ENCODE measurements at places on chromosomes 16 and 17. TPM values are rescaled to one million over a fixed set of nuclear protein-coding genes. Genes with fewer than 3 reads are reported as not detected.

DNA sequence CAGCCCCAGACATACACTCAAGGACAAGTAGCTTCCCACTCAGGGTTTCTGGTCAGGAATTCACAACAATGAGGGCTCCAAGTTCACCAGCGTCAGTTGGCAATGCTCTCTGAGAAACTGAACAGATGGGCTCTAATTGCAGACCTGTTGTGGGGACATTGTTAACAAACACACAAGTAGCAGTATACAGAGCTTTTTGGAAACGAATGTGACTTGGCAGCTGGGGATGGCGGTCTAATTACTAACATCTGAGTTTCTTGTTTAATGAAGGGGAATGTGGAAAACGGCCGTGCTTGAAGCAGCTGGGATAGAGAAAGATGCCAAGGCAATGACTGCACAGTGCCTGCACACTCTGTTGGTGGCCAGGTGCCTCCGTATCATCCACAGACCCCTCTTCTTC, 316.1 kb upstream of the IRX3 start:
- DNase-seq: no peak
- H3K36me3 ChIP-seq: no peaks in the 10 kb centered on the region

ABCC12 gene
- polyA plus RNA-seq: 0.05 TPM

CUEDC1 gene
- 25.4 TPM for polyA plus RNA-seq

TMEM94 gene
- polyA plus RNA-seq: 54.6 TPM

GRCh38 chr17:81460856-81461460, 51.6 kb downstream of the ACTG1 start:
- DNase-seq: no peak
- no peaks in the 10 kb centered on the region for H3K27me3 ChIP-seq
- H3K4me3 ChIP-seq: no peak overlapping the region
- no peaks in the 10 kb centered on the region for H3K36me3 ChIP-seq
- no peak overlapping the region for H3K27ac ChIP-seq
- H3K4me1 ChIP-seq: no peaks in the 10 kb centered on the region

DNA sequence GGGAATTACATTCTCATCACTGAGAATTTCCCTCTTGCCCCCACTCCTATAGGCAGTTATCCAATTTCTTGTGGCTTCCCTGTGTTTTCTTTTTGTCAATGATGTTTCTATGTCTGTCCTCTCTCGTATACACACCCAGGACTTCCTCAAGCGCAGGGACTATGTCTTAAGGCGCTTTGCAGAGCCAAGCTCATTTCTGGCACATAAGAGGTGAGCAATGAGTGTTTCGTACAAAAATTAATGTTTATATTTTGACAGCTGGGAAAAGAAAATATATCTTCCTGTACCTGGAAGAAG, 947 bp downstream of the DDX42 start:
- H3K36me3 ChIP-seq: no peaks in the 10 kb centered on the region
- no peaks in the 10 kb centered on the region for H3K27me3 ChIP-seq
- no peak overlapping the region for H3K27ac ChIP-seq
- no peak for DNase-seq

DNA sequence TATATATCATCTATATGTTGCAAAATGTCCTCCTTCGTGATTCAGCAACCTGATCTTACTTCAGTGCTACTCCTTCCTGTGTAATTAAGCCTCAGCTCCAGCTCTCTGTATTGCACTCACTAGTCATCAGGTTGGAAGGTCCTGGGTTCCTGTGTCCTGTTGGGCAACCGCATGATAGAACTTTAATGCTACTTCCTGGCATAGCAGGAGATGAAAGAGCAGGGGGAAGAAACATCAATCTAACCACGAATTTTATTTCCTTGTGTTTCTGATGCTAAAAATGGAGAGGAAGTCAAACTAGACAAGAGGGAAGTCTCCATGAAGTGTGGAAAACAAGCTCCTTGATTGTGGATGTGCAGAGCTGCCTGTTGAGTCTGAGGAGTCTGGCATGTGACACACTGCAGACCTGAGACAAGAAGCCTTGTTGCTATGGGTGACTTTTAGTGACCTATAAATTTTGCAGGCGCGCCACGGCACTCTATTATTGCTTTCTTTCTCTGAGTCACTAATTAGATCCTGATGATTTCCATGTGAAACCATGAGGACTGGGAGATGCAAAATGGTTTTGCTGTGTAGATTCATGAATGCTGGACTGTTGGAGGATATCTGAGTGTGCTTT, 25.6 kb downstream of the IGSF6 start:
- H3K36me3 ChIP-seq: no peaks in the 10 kb centered on the region
- no peak for DNase-seq
- H3K4me1 ChIP-seq: no peaks in the 10 kb centered on the region
- H3K27me3 ChIP-seq: no peaks in the 10 kb centered on the region

DNA sequence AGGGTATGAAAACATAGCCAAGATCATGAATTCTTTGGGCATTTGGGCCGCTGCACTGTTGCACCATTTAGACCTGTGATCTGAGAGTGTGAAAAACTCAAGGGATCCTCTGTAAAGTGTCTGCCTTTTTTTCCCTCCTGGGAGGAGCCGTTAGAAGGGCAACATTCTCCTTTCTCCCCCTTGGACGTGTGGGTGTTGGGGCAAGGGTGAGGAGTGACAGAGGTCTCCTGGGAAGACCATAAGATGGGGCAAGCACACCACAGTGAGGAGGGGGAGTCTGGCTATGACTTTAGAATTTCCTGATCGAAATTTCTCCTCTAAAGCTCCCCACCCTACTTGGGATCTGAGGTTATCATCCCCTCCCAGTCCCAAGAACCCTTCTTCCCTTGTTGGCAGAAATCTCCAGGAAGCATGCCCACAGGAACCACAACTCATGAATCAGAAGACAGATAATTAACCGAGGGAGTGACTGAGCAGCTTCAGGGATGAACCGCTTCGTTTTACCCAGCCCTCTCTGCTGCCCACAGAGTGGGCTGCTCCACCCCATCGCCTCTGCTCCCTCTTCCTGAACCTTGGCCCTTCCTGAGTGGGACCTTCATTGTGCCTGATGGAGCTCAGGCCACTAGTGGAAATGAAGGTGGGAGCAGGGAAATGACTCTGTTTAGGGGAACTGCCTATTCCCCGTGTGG, 4.2 kb downstream of the ITGB3 start:
- H3K36me3 ChIP-seq: no peaks in the 10 kb centered on the region
- H3K4me1 ChIP-seq: peaks cover 8% of the 10 kb centered on the region
- DNase-seq: no peak
- H3K4me3 ChIP-seq: peak overlapping the region; percentile 26
- H3K27ac ChIP-seq: no peak overlapping the region
